MCF 10A (cell line): ENCODE measurements at places on chromosomes 7 and 10. TPM values are rescaled to one million over a fixed set of nuclear protein-coding genes. Genes with fewer than 3 reads are reported as not detected.
A peak's percentile ranks its signal among the peaks of the same experiment; 100 is the strongest.

The ZNF783 gene
- 39.5 and 49.0 TPM in 2 replicates for total RNA-seq

The CYP3A4 gene
- not detected in 2 replicates for total RNA-seq

The EIF4EBP2 gene
- total RNA-seq: 21.2 and 26.1 TPM in 2 replicates

The FAM25C gene
- not detected in 2 replicates for total RNA-seq

The KCP gene
- total RNA-seq: 0.42 and 0.68 TPM in 2 replicates

The FAM237B gene
- not detected in 2 replicates for total RNA-seq

The EPO gene
- total RNA-seq: not detected in 2 replicates

The WEE2 gene
- not detected in 2 replicates for total RNA-seq

The VWA2 gene
- not detected in 2 replicates for total RNA-seq

The CFAP69 gene
- 2.9 and 3.7 TPM in 2 replicates for total RNA-seq

The SEMA3A gene
- 1.5 and 3.2 TPM in 2 replicates for total RNA-seq

The METTL27 gene
- total RNA-seq: 4.4 and 7.3 TPM in 2 replicates

The GRM8 gene
- not detected in 2 replicates for total RNA-seq

The UPK3BL2 gene
- 17.4 and 20.0 TPM in 2 replicates for total RNA-seq

GRCh38 chr10:5095687-5096086, 1.5 kb downstream of the AKR1C3 start:
- H3K4me1 ChIP-seq: peaks cover 9% of the 10 kb centered on the region
- peaks cover 44% of the 10 kb centered on the region for H3K36me3 ChIP-seq
- DNase-seq: peak; percentile 0

GRCh38 chr10:130817674-130818073, 493.8 kb downstream of the TCERG1L start:
- no peak overlapping the region for H3K4me3 ChIP-seq
- H3K27ac ChIP-seq: no peak overlapping the region
- H3K27me3 ChIP-seq: no peaks in the 10 kb centered on the region
- H3K36me3 ChIP-seq: no peaks in the 10 kb centered on the region
- DNase-seq: no peak
- H3K4me1 ChIP-seq: no peaks in the 10 kb centered on the region

- no peaks in the 10 kb centered on the region for H3K27me3 ChIP-seq
- no peaks in the 10 kb centered on the region for H3K36me3 ChIP-seq
- peak; percentile 69 for DNase-seq
- no peak overlapping the region for H3K27ac ChIP-seq
- H3K4me3 ChIP-seq: peak overlapping the region; percentile 54
Observed at GRCh38 chr10:27742195-27743011, 3.2 kb downstream of the MKX start.

- no peak overlapping the region for H3K4me3 ChIP-seq
- DNase-seq: no peak
- H3K27me3 ChIP-seq: peaks cover 11% of the 10 kb centered on the region
- H3K36me3 ChIP-seq: no peaks in the 10 kb centered on the region
Observed at GRCh38 chr10:110174201-110174600, 33.2 kb upstream of the MXI1 start.

GRCh38 chr10:52314822-52315552, 906 bp downstream of the DKK1 start:
- H3K27ac ChIP-seq: peak overlapping the region; percentile 93
- peaks cover 27% of the 10 kb centered on the region for H3K4me1 ChIP-seq
- H3K36me3 ChIP-seq: peaks cover 48% of the 10 kb centered on the region

DNA sequence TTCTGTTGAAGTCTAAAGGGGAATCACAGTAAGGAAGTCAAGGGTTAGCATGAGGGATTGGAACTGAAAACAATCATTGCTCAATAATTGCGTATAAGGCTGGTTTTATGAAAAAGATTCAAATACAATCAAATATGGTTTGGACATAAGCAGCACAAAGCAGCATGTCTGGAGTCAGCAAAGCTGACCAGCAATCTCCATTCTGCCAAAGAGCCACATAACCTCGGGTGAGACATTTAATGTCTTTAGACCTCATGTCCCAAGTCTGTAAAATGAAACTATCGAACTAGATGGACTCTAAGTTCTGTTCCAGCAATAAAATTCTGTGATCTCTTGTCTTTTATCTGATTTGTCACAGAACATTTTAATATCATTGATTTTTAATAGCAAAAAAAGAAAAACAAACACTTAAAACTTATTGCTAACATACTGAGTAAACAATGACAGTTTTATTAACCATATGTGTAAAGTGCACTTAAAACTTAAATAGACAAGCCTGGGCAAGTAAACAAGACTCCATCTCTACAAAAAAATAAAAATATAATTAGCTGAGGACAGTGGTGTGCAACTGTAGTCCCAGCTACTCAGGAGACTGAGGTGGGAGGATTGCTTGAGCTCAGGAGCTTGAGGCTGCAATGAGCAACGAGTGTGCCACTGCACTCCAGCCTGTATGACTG, 217.0 kb downstream of the MAGI2 start:
- no peak for DNase-seq
- H3K27ac ChIP-seq: no peak overlapping the region
- no peak overlapping the region for H3K4me3 ChIP-seq
- H3K27me3 ChIP-seq: peaks cover 33% of the 10 kb centered on the region
- H3K36me3 ChIP-seq: no peaks in the 10 kb centered on the region

DNA sequence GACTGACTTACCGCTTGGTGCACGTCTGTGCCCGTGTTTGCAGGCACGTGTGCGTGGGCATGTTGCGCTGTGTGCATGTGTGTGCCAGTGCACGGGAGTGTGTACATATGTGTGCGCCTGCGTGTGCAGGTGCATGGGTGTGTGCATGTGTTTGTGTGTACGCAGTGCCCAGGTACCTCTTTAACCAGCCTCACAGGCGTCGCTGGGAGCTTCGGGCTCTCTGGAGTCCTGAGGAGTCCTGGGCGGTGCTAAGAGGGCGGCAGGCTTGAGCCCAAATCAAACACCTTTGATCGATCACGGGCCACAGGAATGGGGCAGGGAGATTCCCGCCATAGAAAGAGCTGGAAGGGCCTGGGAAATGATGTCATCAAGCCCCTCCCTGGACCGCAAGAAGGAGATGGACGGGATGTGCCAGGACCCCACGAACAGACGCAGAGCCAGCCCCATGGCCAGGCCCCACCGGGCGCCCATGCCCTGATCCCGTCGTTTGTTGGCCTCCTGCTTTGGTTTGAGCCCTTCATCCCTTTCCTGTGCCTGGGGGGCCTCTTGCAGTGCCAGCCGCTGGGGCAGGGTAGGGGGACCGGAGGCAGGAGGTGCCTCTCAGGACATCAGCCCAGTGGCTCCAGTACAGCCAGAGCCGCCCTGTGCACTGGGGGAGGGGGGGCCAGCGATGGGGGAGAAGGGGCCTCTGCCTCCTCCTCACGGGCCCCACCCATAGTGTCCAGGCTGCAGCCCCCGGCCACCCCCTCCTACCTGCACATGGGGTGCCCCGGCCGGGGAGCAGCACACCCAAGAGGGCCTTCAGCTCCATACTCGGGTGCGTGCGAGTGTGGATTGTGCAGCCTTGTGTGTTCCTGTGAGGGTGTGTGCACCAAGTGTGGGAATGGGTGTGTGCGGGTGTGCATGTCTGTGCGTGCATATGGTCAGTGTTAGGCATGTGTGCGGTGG, 5.8 kb downstream of the KNDC1 start:
- no peaks in the 10 kb centered on the region for H3K4me1 ChIP-seq
- H3K4me3 ChIP-seq: no peak overlapping the region
- H3K36me3 ChIP-seq: no peaks in the 10 kb centered on the region
- no peak overlapping the region for H3K27ac ChIP-seq
- no peak for DNase-seq

DNA sequence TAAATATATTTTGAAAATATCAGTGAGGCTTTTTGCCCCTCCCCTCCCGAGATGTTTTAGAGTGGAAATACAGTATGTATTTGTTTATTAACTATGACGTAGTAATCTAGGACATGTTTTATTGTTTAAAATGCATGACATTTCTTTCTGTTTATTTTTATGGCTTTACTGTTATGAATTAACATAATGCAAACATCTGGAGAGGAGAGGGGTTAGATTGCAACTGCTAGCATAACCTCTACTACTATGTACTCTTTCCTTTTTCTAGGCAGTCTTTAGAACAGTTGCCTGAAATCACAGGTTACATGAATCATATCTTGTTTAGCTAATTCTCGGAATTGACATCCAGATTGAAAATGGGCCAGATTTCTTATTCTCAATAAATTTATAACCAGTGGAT, 7.4 kb downstream of the BTAF1 start:
- peaks cover 39% of the 10 kb centered on the region for H3K4me1 ChIP-seq
- H3K27me3 ChIP-seq: no peaks in the 10 kb centered on the region
- DNase-seq: no peak
- peaks cover 18% of the 10 kb centered on the region for H3K36me3 ChIP-seq
- H3K4me3 ChIP-seq: no peak overlapping the region
- H3K27ac ChIP-seq: peak overlapping the region; percentile 24

DNA sequence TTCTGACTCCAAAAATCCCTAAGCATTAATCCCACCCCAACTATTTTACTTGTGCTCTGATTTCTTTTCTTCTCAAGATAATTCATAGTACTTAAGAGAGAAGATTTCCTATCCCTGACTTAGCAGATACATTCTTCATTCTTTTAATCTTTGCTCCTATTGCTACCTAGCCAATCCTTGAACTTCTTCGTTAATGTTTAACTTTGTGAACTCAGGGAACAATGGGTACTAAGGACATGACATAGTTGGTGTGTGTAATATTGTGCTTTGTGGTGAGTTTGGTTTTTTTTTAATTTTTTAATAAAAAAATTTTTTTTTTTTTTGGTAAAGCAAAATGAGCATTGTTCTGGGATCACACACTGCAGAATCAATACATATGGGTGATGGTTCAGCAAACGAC, 166.2 kb downstream of the CHCHD3 start:
- peaks cover 7% of the 10 kb centered on the region for H3K36me3 ChIP-seq
- peak overlapping the region; percentile 1 for H3K27ac ChIP-seq
- H3K4me3 ChIP-seq: no peak overlapping the region
- H3K4me1 ChIP-seq: no peaks in the 10 kb centered on the region

GRCh38 chr10:31782701-31783100, 145.9 kb downstream of the ARHGAP12 start:
- no peak overlapping the region for H3K27ac ChIP-seq
- H3K36me3 ChIP-seq: no peaks in the 10 kb centered on the region
- H3K4me3 ChIP-seq: no peak overlapping the region
- no peaks in the 10 kb centered on the region for H3K27me3 ChIP-seq

DNA sequence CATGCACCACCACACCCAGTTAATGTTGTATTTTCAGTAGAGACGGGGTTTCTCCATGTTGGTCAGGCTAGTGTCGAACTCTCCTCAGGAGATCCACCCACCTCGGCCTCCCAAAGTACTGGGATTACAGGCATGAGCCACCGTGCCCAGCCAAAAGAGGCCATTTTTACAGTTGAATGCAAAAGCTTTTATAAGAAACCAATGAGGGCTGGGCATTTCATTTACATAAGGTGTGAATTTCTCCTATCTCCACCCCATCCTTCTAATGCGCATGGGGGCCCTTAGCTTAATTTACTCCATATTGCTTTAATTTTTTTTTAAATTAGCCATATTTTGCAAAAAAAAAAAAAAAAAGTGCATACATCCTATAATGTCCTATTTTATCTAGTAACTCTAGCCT, 25.1 kb upstream of the EIF4H start:
- no peaks in the 10 kb centered on the region for H3K27me3 ChIP-seq
- H3K27ac ChIP-seq: no peak overlapping the region
- no peaks in the 10 kb centered on the region for H3K36me3 ChIP-seq
- no peaks in the 10 kb centered on the region for H3K4me1 ChIP-seq

- H3K27me3 ChIP-seq: no peaks in the 10 kb centered on the region
- no peaks in the 10 kb centered on the region for H3K36me3 ChIP-seq
- no peak overlapping the region for H3K4me3 ChIP-seq
- H3K27ac ChIP-seq: no peak overlapping the region
- no peaks in the 10 kb centered on the region for H3K4me1 ChIP-seq
Observed at GRCh38 chr10:19518632-19519031, 297.6 kb upstream of the PLXDC2 start.

- no peaks in the 10 kb centered on the region for H3K36me3 ChIP-seq
- peak; percentile 68 for DNase-seq
- peaks cover 7% of the 10 kb centered on the region for H3K4me1 ChIP-seq
- H3K27ac ChIP-seq: no peak overlapping the region
Observed at GRCh38 chr7:156127166-156128134, 315.2 kb upstream of the SHH start.

DNA sequence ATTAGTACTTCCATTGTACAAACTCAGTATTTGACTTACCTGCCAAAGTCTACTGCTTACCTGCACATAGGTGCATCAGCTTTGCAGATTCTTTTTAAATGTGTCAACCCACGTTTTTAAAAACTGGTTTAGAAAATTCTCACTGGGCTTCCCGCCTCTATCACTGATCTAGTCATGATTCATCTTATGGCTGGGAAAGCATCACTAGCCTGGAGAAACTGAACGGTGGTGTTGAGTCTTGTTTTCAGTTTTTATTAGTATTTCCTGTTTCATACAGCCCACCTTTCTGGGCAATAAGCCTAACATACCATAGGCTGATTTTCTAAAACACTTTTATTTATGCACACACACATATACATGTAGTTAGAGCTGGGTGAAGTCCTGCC, 19.7 kb downstream of the DOCK1 start:
- DNase-seq: peak; percentile 33
- peaks cover 6% of the 10 kb centered on the region for H3K4me1 ChIP-seq
- no peaks in the 10 kb centered on the region for H3K27me3 ChIP-seq
- peaks cover 21% of the 10 kb centered on the region for H3K36me3 ChIP-seq

DNA sequence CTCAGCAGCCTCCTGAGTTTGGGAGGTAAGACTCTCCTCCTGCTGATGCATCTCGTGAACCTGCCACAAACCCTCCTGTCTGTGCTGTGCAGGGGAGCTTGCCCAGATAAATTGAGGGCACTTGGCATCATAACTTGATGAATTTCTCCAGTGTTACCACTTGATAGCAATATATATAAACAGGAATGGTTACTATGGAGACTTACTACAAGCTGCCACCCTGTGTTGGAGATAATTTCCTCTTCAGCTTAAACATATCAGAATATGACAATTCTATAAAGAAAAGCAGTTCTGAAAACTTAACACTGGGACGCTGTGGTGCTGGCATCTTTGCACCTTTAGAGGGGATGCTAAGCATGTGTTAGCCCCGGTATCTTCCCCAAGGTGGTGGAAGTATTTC, 14.9 kb downstream of the PFKFB3 start:
- no peak overlapping the region for H3K4me3 ChIP-seq
- no peak for DNase-seq
- peaks cover 40% of the 10 kb centered on the region for H3K36me3 ChIP-seq

GRCh38 chr7:128165927-128166420, 75.1 kb upstream of the LEP start:
- H3K4me1 ChIP-seq: peaks cover 18% of the 10 kb centered on the region
- H3K27ac ChIP-seq: no peak overlapping the region

- DNase-seq: no peak
- H3K36me3 ChIP-seq: no peaks in the 10 kb centered on the region
- no peak overlapping the region for H3K4me3 ChIP-seq
- H3K4me1 ChIP-seq: peaks cover 19% of the 10 kb centered on the region
- H3K27me3 ChIP-seq: no peaks in the 10 kb centered on the region
Observed at GRCh38 chr7:37336259-37336658, 112.4 kb downstream of the ELMO1 start.

DNA sequence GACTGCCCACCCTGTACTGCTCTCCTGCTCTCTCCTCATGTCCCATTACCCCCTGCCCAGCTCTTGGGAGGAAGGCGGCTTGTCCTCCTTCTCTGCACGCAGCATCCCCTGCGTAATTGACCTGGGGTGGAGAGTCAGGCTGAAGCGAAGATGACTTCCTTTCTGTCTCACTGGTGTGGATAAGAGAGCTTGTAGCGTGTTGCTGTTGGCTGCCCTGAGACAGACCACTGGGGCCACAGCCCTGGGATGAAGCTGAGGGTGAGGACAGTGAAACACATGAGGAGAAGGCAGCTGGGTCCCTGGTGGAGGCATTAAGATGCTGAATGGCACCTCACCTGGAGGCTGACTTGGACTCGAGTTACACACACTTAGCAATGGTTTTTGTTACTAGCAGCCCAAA, 310.3 kb upstream of the ZNF32 start:
- no peak for DNase-seq
- H3K27ac ChIP-seq: no peak overlapping the region
